T47D (cell line): ENCODE measurements at places on chromosomes 16 and 17.

DNA sequence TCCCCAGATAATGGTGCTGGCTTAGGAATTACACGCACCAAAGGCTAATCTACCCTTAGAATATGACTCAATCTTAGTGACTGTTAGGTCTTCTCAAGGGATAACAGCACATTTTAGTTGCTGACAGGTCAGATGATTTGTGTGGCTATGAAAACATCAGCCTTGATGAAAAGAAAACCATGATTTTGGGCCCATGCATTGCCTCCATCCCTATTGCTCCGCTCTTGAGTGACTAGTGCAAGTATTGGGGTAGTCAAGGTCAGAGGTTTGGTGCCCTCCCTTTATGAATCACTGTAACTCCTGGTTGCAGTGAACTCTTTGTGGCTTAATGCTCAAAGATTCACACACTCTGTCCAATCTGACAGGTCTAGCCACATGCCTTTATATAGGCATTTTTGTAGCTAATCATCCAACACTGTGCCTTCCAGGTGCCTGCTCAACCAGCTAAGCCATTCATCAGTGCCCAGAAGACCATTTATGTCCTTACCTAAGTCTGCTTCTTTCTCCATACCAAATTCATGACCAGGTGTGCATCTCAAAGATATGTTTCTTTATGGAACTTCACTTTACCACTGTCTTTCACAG is 251.6 kb downstream of the KCNJ2 start:
- no peak for DNase-seq

- DNase-seq: no peak
Measured at GRCh38 chr17:17579691-17580090, 11.8 kb downstream of the PEMT start.

DNA sequence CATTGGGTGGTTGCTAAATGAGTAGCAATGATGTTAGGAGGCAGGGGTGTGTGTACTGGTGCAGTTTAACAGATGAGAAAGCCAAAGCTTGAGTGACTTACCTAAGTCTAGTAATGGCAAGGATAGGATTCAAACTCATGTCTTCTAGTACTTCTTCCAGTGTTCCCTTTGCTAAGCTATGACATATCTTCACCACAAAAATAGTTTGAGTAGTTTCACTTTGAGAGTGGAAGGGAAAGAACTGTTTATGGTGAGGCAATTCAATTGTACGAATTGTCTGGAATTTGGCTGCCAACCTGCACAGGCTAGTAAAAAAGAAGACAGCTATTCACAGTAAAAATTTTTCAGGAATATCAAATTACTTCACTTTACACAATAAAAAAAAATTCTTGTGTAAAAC is 138.0 kb downstream of the NLK start:
- DNase-seq: no peak

DNA sequence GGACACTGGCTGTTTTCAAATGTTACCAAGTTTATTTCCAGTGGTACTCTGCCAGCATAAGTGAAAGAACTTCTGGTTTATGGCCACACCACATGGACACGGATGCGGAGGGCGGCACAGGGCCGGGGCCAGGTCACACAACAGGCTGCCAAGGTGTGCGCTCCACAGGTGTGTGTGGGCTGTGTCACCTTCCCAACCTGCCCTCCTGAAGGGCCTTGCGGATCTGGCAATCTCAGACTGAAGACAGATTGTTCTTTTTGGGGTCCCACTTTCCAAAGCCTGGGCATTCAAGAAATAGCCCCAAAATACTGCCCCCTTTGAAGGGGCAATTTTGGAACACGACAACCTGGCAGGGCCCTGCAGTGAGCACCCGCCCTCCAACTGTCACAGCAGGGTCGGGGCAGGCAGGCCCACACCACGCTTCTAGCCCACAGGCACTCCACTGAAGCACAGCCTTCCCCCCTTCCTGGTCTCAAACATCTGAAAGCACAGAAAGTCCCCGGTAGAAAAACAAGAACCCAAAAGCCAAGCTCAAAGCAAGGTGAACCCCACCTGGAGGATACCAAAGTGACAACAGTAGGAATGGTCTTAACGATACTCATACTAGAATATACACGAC is 3.5 kb downstream of the CSNK1D start:
- no peak for DNase-seq

DNA sequence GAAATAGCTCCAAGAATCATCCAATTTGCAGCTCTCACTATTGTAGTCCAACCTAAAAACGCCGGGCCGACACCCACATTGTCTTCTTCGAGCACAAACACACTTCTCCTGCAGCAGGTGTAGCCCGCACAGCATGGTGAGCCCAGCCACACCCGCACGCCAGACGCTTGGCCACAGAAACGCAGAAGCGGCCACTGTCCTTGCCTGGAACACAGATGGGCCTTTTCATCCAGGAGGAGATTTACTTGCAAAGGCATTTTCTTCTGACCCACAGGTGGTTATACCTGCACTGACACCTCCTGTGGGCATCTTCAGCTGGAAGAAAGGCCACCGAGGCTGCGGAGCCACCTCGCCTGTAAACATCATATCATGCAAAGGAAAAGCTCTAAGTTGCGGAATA is 98.4 kb downstream of the ADCY9 start:
- DNase-seq: no peak

DNA sequence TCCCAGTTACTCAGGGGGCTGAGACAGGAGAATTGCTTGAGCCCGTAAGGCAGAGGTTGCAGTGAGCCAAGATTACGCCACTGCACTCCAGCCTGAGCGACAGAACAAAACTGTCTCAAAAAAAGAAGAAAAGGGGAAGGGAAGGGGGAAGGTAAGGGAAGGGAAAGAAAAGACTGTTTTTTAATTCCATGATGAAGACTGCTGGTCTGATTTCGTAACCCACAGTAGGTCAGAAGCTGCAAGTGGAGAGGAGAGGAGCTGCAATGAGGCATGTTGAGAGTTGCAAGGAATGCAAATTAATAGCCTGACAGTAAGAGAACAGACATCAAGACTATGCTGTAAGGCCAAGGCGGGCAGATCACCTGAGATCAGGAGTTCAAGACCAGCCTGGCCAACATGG is 33.3 kb downstream of the HELZ start:
- DNase-seq: no peak

- DNase-seq: no peak
Measured at GRCh38 chr17:80847496-80848230, 144.0 kb upstream of the CHMP6 start.

GRCh38 chr17:75069783-75070182 is 18.0 kb upstream of the SLC16A5 start:
- peak; percentile 67 for DNase-seq

GRCh38 chr16:86736502-86736901 is 158.2 kb downstream of the FOXL1 start:
- DNase-seq: no peak
